ENCODE measurements at places on chromosomes 3 and 15.

- no peak for DNase-seq
These were observed 204.5 kb downstream of the XXYLT1 start for GRCh38 chr3:195066441-195066841.

- no peak for DNase-seq
These were observed 13.9 kb downstream of the CDAN1 start for GRCh38 chr15:42723068-42723467.

GRCh38 chr3:18124501-18124900, 300.6 kb downstream of the SATB1 start:
- DNase-seq, result no peak

- DNase-seq, result no peak
These were observed 407.8 kb downstream of the SHQ1 start for GRCh38 chr3:72440491-72440890.

DNA sequence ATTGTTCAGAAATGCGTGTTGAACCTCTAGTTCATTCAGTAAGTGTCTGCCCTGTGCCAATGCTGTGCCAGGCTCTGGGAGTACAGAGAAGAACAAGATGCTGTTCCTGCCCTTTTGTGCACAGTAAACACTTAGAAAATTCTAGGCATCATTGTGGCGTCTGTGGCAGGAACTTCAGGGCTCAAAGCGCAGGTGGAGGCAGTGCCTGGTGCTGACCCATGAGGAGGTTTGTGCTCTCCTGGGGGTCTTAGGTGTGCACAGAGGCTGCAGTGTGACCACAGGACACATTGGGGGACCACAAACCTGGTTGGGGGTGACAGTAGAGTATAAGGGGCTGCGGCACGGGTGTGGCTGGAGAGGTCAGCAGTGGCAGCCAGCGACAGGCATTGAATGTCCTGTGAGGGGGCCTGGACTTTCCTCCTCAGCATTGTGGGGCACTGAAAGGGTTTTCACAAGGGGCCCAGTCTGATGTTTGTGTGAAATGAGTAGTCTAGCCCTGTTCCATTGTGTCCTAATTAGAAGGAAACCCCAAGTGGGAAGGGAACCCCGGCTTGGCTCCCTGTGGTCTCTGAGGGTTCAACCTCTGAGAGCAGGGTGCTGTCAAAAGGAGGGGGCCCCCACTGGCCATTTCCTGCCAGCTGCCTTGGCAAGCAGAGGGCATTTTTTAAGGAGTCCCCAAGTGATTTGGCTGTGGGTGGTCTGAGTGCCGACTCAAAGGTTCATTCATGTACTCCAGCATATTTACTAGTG, 20.9 kb downstream of the MRAS start:
- no peak for DNase-seq

DNA sequence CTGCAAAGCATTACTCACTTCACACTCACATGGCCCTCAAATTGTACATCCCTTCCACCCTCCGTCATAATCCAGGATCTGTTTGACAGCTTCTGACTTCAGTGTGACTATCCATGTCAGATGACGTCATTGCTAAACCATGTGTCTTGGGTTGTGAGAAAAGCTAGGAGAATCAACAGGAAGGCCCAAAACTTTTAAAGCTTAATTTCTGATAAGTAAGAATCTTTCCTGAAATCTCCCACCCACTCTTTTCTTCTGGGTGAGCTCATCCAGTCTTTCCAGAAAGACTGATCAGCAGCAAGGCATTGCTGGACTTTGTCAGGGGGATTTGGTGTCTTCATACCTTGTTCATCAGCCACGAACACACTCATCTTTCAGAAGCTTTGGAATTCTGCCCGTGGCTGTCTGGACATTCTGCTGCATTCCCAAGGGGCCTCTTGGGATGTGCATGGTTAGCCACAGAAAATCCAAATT, 11.5 kb upstream of the LMCD1 start:
- no peak for DNase-seq

DNA sequence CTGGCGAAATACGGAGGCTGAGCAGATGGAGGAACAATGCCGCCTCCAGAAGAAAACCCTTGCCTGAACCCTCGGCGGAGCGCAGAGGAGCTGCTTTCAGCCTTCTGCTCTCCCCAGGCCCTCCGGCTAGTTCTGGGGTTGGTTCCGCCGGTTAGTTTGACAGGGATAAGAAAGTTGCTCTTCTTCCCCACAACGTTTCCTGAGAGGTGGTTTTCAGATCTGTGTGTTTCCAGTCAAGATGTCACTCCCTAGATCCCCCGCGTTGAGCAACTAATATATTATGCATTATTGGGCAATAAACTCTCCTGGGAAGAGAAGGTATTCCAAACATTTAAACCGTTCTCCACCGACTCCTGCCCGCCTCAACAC, 551 bp downstream of the NLGN1 start:
- no peak for DNase-seq

- no peak for DNase-seq
These were observed 5.3 kb downstream of the PDIA5 start for GRCh38 chr3:123072152-123072551.

- DNase-seq, result no peak
These were observed 514.6 kb upstream of the ADAMTS9 start for GRCh38 chr3:65202395-65202794.

- no peak for DNase-seq
These were observed 413.4 kb downstream of the ERC2 start for GRCh38 chr3:56054844-56055243.

GRCh38 chr3:159322322-159322939, 520.6 kb downstream of the MFSD1 start:
- DNase-seq, result no peak

DNA sequence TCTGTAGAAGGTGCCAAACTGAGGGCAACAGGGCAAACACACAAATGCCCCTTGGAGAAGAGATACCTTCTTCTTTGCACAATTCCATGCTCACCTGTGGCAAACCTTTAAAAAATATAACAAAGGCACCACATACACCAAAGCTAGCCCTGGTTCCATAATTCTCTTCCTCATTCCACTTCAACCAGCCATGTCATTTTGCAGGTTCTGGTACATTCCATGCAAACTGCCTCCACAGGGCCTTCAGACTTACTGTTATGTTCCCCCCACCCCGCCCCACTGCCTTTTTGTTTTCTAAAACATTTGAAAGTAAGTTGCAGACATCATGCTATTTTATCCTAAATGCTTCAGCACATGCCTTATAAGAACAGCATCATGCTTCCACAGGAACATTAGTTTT, 269.0 kb downstream of the NSUN3 start:
- no peak for DNase-seq

- DNase-seq, result no peak
These were observed 50.2 kb upstream of the ALDH1A3 start for GRCh38 chr15:100829457-100829856.

DNA sequence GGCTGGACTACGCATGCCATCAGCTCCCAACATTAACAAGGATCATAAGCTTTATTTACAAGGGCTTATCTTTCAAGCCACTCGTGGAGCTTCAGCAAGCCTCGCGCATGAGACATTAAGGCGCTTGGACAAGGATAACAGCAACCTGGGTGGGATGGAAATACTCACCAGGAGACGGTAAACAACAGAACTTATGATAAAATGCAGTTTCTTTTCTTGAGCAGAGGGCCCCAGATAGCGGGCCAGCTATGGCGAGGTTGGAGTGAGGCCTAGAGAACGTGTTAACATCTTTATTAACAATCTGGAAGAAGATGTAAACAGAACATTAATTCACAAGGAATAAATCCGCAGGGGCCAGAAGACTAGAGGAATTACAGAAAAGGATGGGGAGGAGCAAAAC, 158.2 kb downstream of the NTRK3 start:
- DNase-seq, result no peak

DNA sequence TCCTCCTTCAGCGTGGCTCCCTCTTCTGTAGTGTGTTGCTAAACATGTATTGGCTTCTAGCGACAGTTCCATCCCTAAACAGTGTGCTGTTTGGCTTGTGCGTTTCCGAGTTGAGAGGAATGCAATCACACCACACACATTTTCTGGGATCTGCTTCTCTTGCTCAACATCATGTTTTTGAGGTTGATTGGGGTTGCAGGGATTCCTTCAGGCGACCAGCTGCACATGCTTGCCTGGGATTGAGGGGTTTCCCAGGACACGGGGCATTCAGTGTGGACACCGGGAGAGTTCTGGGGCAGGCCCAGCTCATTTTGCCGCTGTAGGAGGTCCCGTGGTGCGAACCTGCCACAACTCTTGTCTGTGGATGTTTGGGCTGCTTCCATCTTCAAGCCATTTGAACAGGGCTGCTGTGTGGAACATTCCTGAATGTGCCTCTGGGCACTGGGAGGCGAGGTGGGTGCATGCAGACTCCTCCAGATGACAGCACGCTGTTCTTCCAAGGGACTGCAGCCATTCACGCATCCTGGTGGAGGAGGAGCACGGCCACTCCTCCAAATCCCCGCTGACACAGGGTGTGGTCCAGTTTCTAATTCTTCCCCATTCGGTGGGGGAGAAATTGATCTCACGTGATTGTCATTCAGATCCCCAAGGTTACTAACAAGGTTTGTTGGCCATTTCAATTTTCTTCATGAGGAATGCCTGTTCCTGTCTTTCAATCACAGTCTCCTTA, 82.8 kb downstream of the PLXNA1 start:
- DNase-seq, result no peak

- DNase-seq, result no peak
These were observed 2.5 kb upstream of the EOMES start for GRCh38 chr3:27724459-27725197.

All from stimulated activated CD4-positive, alpha-beta T cell treated with anti-CD3 and anti-CD28 coated beads, Interleukin-12 subunit alpha, Interleukin-12 subunit beta, amount 100 ng/mL, for 48 hours (primary cell).